ENCODE measurements at places on chromosomes 2 and 18.

DNA sequence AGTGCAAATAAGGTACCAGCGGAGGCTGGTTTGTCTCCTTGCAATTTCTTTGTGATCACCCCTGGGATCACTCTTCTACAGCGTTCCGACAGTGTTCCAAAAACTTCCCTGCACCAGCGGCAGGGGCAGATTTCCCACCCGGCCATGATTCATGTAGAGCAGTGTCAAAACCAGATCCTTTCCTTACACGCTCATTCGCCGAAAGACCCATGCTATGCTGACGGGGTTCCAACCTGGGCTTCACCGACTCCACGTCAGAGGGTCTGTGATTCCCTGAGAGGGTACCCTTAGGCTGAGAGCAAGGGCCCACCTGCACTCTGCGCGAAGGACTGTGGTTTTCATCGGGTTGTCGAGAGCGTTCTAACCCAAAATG, 423 bp upstream of the TTC27 start:
- DNase-seq: peak; percentile 62

GRCh38 chr2:216688731-216689340, 6.5 kb downstream of the IGFBP5 start:
- no peak for DNase-seq

GRCh38 chr2:190947711-190948251, 66.2 kb downstream of the STAT1 start:
- DNase-seq: peak; percentile 25

DNA sequence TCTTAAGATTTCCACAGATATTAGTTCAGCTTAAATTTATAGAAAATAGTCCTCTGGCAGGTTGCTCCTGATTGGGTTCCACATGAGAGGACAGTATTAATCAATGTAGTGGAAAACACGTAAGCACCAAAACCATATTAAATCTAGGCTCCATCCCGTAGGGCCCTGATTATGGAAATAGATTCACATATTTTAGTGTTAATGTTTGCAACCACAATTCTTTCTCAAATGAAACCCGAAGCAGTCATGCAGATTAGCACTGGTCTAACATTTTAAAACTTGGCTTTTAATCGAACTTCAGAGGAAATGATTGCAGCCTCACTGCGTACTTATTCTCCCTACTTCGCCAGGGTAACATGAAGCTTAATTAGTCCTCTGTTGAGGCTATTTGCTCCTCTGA, 60.9 kb downstream of the METTL4 start:
- DNase-seq: no peak

Data from MG63 (cell line).